Fibroblast of the aortic adventitia (primary cell): ENCODE measurements at places on chromosomes 5 and 9. TPM values are rescaled to one million over a fixed set of nuclear protein-coding genes. Genes with fewer than 3 reads are reported as not detected.

Gene ETF1
- 72.0 and 112 TPM in 2 replicates for total RNA-seq

Gene SPATA6L
- 0.25 and 1.2 TPM in 2 replicates for total RNA-seq

- peak; percentile 39 for DNase-seq
Observed at GRCh38 chr5:159095151-159095721, 4.5 kb downstream of the EBF1 start.

Gene PCDHB5
- 0.45 and 0.57 TPM in 2 replicates for total RNA-seq

- peak; percentile 73 for DNase-seq
Observed at GRCh38 chr9:20683351-20684034, 566 bp upstream of the FOCAD start.

DNA sequence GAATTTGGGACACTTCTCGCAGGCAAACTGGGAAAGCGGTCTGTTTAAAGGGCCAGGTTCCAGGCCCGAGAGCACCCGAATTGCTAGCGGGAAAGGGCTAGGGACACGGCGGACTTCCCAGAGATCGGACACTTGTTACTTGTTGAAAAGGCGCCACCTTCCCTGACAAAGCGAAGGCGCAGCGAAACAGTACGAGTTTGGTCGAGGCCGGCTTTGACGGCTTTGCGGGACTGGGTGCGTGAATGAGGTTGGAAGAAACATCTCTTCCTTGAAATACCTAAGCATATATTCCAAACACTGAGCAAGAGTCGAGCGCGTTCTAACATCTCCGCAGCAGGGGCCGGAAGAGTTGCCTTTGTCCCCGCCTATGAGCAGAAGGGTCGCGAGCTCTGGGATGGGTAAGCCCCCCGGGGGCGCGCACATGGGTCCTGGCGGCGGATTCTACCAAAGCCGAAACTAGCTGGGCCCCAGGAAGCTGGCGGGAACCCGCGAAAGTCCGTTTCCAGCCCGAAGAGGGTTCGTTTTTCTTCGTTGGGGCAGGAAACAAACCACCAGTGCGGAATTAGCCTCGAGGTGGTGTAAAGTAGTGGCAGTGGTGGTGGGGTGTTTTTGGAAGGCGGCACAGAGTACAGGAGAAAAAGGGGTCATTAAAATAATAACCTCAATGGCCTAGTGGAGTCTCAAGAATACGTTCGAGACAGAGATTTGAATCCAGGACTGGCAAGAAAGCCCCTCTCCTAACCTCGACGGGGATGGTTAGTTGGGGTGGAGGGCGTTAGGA lies 1.5 kb downstream of the GDNF start:
- DNase-seq, result peak; percentile 33
